Fibroblast of skin of left biceps (primary cell): ENCODE measurements at places on chromosomes 11 and 22.

GRCh38 chr11:105004021-105004420 lies 18.9 kb downstream of the CASP5 start:
- DNase-seq, result no peak

DNA sequence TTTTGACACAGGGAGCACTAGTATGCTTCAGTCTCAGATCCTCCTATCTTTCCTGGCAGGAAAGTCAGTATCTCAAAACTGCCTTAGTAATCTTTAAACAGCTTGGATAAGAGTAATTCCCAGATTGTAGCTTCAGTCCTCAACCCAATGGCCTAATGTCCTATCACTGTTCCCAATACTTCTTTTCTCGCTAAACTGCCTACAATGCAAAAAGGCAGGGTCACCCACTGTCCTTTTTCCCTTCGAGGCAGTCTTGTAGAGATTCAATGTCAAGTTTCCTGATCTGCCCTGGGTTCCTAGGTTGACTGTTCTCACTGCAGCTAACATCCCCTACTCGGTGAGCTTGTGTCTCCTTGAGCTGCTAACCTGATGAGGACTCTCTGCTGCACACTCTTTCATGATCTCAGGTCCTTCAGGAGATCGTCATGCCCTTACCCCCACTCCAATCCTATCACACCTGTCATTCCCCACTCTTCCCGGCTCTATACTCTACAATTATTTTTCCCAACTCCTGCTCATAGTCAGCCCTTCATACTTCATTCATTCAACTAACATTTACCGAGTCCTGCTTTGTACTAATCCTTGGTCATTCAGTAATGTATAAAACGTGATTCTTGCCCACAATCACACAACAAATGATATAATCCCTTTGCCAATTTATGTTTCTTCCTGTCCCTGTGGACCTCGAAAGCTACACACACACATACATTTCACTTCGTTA lies 904 bp downstream of the C2CD3 start:
- no peak for DNase-seq

DNA sequence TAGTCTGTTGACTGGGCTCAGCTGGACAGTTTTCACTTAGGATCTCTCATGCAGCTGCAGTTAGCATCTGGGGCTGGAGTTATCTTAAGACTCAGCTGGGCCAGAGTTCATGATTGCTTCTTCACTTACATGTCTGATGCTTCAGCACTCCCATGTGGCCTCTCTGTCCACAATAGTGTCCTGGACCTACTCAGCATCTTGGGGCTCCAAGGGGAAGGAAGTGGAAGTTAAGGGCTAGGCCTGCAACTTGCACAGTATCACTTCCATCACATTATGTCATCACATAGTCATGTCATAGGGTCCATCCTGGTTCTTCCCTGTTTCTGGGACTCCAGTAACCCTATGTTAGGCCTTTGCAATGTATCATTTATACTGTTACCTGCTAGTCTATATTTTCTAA lies 115.9 kb downstream of the C11orf65 start:
- DNase-seq, result no peak

DNA sequence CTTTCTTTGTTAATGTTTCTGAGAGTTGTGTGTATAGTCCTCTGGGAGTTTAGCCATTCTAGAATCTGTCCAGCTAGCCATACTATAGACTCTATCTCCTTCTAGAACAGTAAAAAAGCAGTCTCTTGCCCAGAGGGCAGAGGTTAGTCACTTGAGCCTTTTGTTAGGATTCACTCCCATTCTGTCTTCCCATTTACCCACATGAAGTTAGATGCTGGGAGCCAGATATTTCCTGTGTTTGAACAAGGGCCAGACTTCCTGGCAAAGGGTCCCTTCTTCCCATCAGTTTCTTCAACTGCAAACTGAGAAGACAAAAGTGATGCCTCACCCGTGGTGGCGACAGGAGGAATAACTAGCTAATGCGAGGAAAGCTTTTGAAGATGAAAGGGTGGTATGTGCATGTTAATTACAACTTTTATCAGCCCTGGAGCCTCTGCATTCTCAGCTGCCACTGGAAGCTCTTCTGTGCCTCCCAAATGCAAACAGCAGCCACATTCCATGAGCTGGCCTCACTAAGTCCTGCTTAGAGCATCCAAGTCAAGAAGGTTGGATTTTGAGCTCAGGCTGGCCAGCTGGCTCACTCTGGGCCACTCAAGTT lies 12.8 kb downstream of the CD44 start:
- DNase-seq, result no peak

DNA sequence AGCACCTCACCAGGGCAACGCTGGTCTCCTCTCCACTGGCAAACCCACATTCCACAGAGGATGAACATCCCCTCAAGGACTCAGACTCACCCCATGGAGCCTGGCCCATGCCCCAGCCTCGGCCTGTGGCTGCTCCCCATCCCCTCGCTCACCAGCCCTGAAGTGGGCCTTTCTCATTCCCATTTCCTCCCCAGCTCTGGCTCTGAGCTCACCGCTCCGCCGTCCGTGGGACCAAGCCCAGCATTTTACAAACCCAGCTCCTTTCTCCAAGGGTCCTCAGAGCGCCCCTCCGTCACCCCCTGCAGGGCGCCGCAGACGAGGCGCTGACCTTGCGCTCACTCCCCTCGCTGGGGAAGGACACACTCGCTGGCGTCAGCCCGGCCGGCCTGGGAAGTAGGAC lies 6.9 kb upstream of the IGF2 start:
- no peak for DNase-seq
